NCI-H2081 (cell line): ENCODE measurements at places on chromosomes 1 and 21.

DNA sequence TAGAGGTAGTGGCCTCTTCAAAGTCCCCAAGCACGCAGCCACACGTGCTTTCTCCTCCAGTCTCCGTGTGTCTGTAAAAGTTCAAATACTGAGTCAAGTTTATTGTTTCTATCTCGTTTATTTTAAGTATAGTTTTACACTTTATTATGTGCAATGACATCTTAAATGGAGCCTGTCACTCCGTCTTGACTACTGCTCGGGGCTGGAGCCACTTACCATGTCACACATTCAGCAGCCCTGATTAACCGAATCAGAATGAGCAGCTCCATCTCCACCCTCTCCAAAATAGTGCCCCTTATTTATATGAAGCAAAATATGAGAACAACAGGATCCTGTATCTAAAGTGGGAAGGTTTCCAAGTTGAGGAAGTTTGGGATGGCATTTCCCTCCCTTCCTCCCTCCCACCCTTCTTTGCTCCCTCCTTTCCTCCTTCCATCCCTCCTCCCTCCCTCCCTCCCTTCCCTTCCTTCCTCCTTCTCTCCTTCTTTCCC, 201.0 kb downstream of the PBX1 start:
- DNase-seq: no peak

DNA sequence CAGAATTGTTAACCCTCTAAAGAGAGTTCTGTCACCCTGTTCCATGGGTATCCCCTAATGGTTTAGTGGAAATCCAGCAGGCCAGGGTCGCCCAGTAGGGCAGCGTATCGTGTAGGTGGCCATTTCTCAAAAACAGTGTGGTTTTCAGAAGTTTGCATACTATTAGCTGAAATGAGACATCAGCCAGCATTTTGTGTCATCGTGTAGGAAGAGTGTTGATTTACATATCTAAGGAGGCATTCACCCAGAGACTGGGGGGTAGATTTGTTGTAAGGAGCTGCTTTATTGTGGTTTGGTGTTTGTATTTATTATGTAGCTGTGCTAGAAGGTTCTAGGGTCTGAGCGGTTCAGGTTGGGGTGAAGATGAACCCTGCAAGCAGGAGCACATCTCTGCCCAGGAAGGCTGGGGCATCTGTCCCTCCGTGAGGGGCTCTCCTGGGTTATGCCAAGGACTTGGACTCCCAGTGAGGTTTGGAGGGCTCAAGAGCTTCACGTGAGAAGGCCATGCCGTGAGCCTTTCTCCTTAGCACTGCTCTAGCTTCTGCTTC, 174.4 kb downstream of the PGBD5 start:
- DNase-seq: no peak

- DNase-seq: no peak
These were observed 17.7 kb upstream of the PROK1 start for GRCh38 chr1:110433213-110433612.

- DNase-seq: no peak
These were observed 266.2 kb downstream of the FOXD2 start for GRCh38 chr1:47703981-47704596.

DNA sequence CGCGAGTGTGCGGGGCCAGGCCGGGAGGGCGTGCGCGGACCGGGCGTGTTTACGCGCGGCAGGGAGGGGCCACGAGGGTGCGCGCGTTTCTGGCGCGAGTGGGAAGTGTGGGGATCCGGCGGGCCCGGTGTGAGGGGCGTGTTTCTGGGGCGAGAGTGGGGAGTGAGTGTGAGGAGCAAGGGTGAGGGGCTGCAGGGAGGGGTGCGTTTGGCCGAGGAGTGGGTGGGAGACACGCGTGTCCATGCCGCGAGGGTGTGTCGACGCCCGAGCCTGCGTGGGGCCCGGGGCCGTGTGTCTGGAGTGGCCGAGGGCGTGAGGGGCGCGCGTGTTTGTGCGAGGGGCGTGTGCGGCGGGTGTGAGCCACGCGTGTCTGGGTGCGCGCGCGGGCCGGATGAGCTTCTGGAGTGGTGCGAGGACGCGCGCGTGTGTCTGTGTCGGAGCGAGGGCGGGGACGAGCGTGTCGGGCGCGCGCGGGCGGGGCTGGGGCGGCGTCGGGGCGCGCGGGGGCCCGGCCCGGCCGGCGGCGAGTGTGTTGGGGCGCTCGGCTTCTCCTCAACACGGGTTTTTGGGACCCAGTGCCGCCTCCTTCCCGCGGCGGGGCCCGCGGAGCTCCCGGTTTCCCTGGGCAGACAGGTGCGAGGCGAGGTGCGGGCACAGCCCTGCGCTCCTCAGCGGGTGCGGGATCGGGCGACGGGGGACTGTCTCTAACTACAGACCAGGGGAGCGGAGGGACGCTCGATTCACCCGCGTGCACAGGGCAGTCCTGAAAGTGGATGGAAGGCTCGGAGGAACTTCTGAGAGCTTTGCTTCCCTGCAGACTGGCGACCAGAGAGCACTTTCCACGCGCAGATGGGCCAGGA, 65.8 kb upstream of the VAMP3 start:
- DNase-seq: no peak

DNA sequence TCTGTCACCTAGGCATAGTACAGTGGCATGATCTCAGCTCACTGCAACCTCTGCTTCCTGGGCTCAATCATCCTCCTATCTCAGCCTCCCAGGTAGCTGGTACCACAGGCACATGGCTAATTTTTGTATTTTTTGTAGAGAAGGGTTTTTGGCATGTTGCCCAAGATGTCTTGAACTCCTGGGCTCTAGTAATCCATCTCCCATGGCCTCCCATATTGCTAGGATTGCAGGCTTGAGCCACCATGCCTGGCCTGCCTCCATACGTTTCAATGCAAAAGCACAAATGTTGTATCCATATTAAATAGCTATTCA, 17.6 kb upstream of the GBP3 start:
- no peak for DNase-seq

DNA sequence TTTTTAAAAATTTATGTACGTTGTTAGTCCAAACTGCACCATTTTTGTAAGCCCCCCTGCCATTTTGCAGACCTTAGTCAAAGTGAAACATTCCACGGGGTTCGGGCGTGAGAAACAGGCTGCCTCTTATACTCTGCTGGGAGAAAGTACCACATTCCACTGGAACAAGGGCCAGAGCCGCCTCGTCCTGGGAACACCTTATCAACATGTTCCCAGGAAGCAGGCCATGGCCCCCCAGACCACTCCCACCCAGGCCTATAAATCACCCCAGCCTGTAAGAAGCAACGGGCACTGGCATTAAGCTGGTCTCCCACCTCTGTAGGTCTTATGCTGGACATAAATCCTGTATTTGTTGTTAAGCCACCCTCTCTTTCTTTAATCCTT, 854 bp upstream of the ZRANB2 start:
- DNase-seq: no peak

DNA sequence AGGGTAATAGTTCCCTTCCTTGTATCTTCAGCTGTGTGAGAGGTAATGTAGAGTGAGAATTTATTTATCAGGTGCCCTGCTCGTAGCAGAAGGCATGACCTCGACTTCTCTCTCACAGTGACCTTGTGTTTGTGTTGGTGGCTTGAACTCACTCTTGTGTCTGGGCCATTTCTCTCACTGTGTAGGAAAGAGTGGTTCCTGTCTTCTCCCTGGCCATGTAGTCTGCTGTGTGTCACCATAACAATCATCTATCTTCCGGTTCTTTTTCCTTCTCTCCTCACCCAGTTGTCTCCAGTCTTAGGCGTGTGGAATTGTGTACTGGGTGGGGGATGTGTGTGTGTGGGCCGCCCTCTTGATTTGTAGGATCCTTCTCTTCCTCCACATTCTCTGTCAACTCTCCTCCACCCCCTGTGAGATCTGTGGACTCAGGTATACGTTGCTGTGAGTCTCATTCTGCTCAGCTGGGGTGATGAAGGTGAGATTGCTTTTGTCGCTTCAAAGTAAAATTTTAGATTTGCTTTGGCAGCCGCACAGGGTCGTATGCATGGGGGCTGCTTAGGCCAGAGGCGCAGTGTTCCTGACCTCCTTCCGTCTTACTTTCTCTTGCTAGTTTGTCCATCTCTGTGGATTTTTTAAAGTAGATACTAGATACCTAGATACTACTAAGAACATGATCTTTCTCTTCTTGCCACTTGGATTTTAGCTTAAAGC, 31.6 kb downstream of the MAPKAPK2 start:
- no peak for DNase-seq

DNA sequence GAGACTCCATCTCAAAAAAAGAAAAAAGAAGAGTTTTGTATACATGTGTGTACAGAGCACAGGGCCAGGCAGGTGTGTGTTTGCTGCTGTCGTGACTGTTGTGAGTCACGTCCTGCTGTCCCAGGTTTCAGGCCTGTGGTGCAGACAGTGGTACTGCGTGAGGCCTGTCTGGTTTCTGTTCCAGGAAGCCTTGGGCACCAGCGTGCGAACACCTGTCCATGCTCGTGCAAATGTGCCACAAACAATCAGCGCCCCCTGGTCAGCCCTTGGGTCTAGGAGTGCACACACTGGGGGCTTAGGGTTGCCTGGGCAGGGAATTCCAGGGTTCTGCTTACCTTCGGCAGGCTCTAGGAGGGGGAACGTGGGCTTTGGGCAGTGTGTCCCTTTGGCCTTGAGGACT, 16.9 kb downstream of the GPR157 start:
- DNase-seq: no peak

DNA sequence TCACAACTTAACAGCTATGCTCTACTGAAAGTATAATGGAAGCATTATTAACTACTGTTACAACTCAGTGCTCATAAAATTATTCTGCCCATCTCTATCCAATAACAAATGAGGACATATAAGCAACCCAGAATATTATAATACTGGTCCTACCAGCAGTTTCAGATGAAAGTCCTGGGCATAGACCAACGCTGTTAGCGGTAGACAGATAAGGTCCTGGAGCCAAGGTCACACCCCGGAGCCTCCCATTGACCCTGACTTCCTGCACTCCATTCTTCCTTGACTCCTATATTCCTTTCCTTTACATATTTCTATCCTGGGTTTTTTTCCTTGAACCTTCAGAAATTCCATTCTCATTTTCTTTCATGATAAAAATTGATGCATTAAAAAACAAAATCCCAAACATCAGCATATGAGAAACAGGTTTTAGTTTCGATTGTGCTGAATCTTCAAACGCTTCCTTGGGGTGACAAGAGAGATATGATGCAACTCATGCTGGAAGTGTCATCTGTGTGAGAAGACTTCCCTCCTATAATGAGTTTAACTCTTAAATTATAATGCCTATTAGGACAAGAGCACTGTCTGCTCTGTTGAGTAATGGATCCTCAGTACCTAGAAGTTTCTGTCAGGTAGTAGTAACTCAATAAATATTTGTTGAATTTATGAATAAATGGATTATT, 831.1 kb downstream of the LRRIQ3 start:
- no peak for DNase-seq

DNA sequence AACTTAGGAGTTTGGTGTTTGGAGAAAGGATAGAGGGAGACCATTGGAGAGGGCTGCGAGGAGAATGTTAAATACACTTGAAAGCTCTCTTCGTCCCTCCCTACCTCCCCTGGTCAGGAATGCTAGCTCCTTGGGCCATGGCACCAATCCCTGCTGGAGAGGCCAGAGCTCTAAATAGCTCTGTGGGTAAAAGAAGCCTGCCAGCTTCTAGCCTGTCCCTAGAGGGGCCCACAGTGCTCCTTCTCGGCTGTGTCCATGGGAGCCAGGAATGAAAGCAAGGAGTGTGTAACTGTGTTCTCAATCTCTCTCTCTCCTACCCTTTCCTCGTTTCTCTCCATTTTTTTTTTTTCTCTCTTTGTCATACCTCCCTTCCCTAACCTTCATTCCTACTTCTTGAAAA, at the start of gene CCDC190:
TSS of gene CCDC190 (minus strand) at position 75 of the 400 bp plus-strand sequence. CDS start 1,529 bp downstream, outside the sequence.
- DNase-seq: no peak

DNA sequence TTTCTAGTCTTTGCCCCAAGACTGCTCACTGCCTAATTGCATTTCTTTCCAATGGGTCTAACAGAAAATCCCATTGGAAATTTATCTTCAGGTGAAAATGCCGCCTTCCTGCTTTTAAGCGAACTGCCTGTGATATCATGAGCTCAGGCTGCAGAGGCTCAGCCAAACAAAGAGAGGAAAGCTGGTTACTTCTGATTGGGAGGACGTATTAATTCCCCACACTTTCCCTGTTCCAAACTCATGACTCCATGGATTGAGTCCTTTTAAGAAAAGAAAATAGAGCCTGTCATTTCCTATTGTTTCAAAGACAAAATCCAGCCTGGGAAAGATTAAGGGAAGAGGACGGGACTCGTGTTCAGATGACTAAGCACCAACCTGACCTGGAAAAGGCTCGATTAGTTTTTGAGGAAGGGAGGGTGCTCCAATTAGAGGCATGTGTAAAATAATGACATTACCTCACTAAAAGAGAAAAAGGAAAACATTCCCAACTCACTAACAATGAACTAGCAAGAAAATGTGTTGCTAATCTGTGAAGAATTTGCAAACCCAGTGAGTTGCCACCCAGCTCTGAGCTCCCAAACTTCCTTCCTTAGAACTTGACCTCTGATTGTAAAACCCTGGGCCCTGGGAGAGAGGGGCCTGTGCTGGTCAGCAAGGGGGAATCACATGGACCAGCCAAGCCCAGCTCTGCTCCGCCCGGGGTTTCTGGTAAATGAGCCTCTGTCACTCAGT, 61.2 kb downstream of the TCP10L start:
- no peak for DNase-seq

DNA sequence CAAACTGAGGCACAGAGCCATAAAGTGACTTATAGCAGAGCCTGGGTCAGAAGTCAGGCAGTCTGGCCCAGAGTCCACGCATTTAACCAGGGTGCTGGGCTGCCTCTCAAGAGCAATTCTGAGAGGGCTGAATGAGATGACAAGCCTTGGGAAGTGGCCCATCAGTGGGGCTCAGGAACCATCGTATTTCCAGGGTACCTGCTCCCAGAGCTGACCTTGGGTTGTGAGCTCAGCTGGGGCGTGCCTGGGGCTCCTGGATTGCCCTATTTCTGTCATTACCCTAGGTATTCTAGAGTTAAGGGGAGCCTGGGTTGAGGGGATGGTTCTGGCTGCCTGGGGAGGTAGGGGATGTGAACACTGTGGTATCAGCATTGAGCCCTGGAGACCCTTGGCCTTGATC, 49.4 kb downstream of the LGR6 start:
- DNase-seq: no peak

DNA sequence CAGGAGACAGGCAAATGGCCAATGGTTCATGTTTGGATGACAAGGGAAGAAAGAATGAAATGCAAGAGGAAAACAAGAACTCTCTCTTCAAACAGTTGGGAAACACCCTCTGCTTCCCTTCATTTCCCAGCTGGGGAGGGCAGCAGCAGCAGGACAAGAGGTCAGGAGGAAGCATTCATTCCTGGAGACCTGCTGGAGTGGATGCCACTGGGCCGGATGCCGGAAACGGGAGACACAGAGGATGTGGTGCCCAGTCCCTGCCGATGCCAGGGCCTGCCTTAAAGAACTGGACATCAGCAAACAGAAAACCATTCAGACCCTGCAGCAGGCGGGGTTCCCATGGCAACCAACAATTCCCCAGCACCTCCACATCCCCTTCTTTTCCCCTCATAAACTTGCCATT, 102.3 kb upstream of the ZNF648 start:
- DNase-seq: no peak

DNA sequence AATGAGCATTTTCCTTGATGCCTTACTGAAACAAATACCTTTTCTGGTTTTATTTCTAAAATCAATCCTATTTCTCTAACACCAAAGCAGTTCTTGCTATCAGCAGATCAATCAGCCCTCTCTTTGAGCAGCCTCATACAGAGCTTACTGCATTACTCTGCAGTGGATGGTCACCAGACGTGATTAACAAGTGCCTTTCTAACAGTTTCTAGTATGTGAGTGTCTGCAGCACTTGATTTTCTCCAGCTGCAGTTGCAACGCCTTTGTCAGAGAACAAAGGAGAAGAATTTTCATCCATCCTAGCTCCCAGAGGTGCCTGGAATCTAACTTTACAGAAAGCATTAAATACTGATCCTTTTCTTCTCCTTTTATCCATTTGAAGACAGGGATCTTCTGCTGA, 177.3 kb upstream of the SGIP1 start:
- no peak for DNase-seq

GRCh38 chr1:2112280-2112701, 62.1 kb downstream of the PRKCZ start:
- no peak for DNase-seq
